ENCODE measurements at places on chromosomes 16 and 17.

DNA sequence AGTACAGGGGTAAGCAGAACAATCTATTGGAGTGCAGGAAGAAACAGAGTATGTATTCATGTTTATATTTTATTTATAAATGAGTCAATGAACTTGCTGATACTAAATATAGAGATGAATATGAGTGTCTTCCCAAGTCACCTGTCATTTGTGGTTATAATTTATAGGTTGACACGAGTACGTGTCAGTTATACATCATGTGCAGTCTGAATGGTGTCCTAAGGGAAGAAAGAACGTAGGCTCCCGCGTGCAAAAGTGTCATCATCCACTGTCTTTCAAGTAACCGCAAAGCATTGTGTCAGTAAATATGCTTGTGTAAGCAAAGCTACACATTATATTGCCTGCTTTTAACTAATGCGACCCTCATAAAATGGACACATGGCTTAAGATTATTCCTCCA, 786.1 kb downstream of the KCNJ2 start:
- DNase-seq, result no peak

GRCh38 chr17:70011750-70012149, 63.3 kb upstream of the KCNJ16 start:
- DNase-seq, result no peak

GRCh38 chr17:1878419-1879121, 48.8 kb downstream of the RPA1 start:
- DNase-seq, result no peak

GRCh38 chr17:1229349-1229899, 40.8 kb upstream of the BHLHA9 start:
- no peak for DNase-seq

GRCh38 chr16:11484691-11485258, 101.9 kb downstream of the LITAF start:
- no peak for DNase-seq

GRCh38 chr16:67397036-67397801, 3.9 kb upstream of the TPPP3 start:
- DNase-seq, result no peak

DNA sequence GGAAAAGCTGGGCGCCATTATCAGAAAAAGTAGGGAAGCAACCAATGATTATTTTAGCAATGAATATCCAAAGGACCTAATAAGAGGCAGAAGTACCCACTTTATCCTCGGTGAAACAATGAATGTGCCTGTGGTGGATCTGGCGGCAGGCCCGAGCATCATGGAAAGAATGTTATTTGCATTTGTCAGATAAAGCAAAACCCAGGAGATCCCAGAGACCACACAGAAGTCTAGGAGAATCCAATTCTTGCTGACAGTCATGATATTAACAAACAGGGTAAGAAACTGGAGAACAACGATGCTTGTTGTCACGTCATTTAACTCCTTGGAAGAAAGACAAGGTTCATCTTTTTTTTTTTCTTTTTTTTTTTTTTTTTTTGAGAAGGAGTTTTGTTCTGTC, 12.0 kb upstream of the TNRC6A start:
- no peak for DNase-seq

- DNase-seq, result no peak
Observed at GRCh38 chr16:86353148-86353547, 157.2 kb upstream of the FOXF1 start.

Measured in amniotic stem cell (primary cell).